ENCODE measurements at places on chromosomes 6 and 20.
A peak's percentile ranks its signal among the peaks of the same experiment; 100 is the strongest.

- DNase-seq, result no peak
Measured at GRCh38 chr20:24816431-24816830, 132.6 kb upstream of the CST7 start.

GRCh38 chr6:6058054-6058444 lies 51.3 kb upstream of the NRN1 start:
- no peak for DNase-seq

DNA sequence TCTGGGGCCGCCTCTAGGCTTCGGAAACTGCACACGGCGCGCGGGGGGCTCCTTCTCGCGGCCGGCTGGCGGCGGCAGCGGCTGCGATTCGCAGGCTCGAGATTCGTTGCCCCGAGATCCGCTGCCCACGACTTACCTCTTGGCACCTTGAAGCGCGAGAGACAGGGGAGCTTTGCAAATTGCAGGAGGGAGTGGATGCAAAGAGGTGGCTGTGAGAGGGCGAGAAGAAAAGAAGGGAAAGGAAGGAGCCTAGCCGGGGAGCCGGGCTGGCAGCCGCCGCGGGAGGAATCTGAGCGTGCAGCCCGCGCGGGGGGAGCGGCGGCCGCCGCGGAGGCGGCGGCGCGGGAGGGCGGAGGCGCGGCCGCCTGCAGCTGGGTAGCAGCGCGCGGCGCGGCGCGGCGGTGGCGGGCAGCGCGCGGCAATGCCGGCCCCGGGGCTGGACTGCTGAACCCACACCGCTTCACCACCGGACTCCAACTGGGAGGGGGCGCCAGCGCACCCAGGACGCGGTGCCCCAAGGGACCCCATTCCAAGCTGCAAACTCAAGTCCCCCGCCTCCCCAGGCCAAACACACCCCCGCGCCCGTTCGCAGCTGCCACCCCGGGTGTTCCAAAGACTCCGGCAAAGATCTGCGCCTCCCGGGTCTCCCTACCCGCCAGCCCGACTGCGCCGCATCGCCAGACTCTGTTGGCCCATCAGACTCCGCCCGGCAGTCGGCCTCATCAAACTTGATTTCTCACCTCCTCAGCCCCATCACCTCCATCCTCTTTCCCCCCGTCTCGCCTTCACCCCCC lies 44.2 kb upstream of the SUPT3H start:
- peak; percentile 70 for DNase-seq

- no peak for DNase-seq
Measured at GRCh38 chr20:5608442-5609161, 141.6 kb upstream of the SHLD1 start.

- DNase-seq, result no peak
Measured at GRCh38 chr6:24959319-24959718, 23.6 kb upstream of the RIPOR2 start.

GRCh38 chr6:63649847-63650265 lies 14.3 kb downstream of the PHF3 start:
- DNase-seq, result no peak

GRCh38 chr6:87671555-87672029 lies 30.4 kb downstream of the AKIRIN2 start:
- DNase-seq, result no peak

DNA sequence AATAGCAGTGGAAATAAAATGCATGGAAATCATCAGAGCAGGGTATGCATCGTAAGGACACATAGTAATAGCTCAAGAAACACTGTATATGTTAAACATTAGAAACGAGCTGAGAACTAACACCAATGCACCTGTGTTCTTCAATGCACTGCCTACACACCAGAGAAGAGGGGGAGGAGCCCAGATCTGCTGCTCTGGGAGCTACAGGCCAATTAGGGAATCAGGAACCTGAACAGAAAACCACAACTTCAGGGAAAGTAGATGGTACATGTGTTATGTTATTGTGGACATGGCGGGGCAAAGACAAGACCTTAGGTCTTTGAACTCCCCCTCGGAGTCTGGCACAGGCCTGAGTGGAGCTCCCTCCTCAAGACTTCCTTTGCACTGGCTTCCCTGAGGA lies 39.7 kb downstream of the RIPOR3 start:
- no peak for DNase-seq

DNA sequence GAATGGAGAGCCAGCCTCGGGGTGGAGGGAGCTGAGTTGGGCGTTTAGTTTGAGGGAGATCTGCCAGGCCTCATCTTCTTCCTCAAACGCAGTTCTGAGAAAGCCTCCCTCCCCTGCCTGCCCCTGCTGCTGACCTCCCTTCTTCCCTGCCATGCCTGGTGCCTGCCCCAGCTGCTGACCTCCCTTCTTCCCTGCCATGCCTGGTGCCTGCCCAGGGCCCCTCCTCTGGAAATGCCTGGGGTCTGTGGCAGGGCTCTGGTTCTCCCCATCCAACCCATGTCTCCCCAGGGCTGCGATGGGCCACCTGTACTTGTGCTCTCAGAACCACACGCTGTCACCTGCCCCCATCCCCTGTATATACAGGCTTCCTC lies 114.6 kb downstream of the VEGFA start:
- no peak for DNase-seq

DNA sequence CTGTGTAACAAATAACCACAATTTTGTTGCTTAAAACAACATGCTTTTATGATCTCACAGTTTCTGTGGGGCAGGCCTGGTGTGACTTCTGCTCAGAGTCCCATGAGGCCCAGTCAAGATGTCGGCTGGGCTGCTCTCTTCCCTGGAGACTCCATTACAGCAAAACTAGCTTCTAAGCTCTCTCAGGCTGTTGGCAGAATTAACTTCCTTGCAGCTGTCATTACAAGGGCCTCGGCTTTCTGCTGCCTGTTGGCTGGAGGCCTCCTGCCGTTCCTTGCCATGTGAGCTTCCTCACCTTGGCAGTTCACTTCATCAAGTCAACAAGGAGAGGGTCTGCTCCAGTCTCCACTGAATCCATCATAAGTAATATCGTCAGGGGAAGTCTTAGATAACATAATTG lies 659.2 kb downstream of the PRKN start:
- DNase-seq, result no peak

GRCh38 chr6:134539865-134540323 lies 222.0 kb upstream of the SGK1 start:
- DNase-seq, result no peak

GRCh38 chr6:155077784-155078183 lies 82.7 kb downstream of the TIAM2 start:
- DNase-seq, result no peak

GRCh38 chr6:67854098-67854497 lies 781.0 kb upstream of the ADGRB3 start:
- DNase-seq, result no peak

DNA sequence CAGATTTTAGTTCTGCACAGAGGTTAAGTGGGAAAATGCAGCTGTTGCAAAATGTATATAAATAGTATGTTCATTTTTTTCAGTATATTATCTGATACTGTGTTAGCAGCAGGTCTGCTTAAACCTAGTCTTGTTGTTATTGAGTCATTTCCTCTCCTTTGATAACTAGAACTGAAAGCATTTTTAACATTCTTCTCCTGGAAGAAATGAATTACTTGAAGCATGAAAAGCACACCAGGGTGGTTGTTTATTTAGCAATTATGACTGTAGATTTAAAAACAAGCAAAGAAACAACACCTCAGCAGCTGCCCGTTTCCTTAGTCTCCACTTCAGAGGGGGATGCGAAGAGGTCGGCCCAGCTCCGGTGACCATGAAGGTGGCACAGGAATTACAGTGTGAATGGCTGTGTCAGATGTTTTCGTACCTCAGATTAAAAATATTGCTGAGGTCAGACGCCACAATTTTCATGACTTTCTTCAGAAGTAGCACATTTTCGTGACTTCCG lies 53.5 kb downstream of the GOPC start:
- DNase-seq, result no peak

- no peak for DNase-seq
Measured at GRCh38 chr6:163335671-163336545, 78.6 kb upstream of the QKI start.

- DNase-seq, result no peak
Measured at GRCh38 chr6:121780325-121781321, 345.2 kb downstream of the GJA1 start.

DNA sequence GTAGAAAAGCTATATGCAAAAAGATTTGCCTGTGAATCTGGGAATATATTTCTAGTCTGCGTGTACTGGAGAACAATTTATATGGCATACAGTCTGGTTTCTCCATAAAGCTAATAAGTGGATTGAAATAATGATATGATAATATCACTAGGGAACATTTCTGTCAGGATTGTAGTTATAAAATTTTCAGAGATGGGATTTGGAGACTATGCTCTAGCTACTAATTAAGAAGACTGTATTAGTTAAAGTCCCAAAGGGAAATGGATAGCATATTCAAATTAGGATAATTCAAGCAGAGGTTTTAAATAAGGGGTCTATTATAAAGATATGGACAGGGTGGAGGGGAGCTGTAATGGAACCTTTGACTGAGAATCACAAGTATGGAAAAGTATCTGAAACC lies 7.2 kb upstream of the STX11 start:
- no peak for DNase-seq

GRCh38 chr6:134345789-134346188 lies 27.9 kb upstream of the SGK1 start:
- no peak for DNase-seq

DNA sequence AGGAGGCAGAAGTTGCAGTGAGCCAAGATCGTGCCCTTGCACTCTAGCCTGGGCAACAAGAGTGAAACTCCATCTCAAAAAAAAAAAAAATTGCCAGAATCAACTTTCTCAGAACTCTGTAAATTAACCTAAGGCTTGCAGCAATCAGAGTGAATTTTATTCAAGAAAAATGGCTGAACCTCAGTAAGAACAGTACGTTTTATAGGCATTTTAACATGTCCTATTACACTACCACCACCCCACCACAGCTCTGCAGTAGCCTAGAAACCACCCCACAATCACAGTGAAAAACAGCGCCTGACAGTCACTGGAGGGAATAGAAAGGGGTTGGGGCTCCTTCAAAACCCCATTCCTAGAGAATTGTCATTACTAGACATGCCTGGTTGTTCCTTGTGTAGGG lies 16.4 kb upstream of the BTN1A1 start:
- no peak for DNase-seq

GRCh38 chr20:47784599-47785310 lies 526 bp downstream of the SULF2 start:
- no peak for DNase-seq

- DNase-seq, result no peak
Measured at GRCh38 chr6:82893889-82894652, 171.6 kb downstream of the UBE3D start.

DNA sequence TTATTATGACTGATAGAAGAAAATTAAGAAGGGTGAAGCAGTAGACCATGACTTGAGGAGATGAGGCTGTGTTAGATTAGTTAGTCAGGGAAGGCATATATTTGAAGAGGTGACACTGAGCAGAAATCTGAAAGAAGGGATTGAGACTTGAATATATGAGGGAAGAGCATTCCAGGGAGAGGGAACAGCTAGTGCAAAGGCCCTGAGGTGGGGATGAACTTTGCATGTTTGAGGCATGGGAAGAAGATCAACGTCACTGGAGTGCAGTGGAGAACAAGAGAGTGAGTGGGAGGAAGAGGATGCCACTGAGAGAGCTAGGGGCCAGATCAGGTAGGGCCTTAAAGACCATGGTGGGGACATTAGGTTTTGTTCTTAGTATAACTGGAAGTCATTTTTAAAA lies 119.0 kb downstream of the ZDHHC14 start:
- DNase-seq, result no peak

- no peak for DNase-seq
Measured at GRCh38 chr6:106666282-106667021, 37.1 kb downstream of the QRSL1 start.

DNA sequence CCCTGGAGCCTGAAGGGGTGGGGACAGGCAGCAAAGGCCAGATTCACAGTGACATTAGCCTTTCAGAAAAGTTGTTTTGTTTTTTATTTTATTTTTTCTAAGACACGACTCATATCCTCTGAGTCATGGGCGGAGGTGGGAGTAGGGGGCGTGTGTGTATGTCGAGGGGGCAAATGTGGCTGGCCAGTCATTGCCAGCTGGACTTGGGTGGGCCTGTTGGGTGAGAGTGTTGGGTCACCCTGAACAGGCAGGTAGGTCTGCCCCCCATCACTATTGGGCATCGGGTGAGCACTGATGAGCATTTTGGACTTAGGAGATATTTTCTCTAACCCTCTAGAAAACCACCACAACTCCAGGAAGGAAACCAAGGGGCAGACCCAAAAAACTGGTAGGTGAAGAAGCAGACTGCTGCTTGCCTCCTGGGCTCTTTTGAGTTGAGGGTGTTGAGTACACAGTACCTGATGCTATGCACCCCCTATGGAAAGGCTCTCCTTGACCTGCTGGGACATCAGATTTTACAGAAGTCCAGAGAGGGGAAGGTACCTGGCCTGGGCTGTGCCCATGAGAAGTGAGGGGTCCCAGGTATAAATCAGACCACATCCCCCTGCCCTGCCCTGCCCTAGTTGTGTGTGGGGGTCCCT lies 5.6 kb downstream of the SMIM29 start:
- DNase-seq, result no peak

DNA sequence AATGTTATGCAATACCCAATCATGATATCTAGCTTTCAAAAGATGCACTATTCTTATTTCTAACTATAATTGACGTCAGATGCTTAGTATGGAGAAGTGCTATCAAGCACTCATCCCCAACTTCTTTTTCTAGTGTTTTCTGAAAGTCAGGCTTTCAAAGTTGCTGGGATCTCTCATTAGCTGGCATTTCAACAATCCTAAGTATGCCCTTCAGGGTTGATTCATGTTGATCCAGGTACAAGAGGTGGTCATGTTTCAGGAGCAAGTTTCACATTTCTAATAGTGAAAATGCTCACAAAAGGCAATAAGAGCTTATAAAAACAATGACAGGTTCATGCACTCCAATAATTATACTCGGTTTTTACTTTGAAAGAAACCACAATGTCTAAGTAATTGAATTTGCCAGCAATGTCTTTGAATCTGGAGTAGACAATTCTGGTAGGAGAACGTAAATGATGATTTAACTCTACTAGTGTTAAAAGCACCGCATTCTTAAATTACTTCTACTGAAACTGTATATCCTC lies 193.7 kb upstream of the KHDRBS2 start:
- no peak for DNase-seq

- no peak for DNase-seq
Measured at GRCh38 chr6:130359736-130360135, 6.1 kb upstream of the TMEM200A start.

DNA sequence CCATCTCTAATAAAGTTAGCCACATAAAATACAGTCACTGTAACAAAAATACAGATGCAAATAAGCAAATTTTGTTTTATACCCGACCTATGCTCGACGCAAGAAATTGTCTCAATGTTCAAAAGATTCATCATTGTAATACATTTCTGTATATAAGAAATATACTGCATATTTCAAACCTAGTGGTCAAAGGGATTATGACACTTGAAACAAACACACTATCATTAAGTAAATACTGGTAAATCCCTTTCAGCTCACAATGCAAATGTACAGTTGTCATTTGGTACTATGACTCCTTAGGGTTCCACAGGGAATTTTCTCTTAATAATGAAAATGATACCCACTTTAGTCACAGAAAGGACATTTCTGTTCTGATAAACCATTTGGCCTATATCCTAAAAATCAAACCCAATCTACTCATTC lies 2.2 kb downstream of the HIVEP2 start:
- DNase-seq, result no peak

- DNase-seq, result no peak
Measured at GRCh38 chr6:13865141-13865540, 50.8 kb upstream of the MCUR1 start.

All from stimulated activated naive CD8-positive, alpha-beta T cell treated with anti-CD3 and anti-CD28 coated beads, Interleukin-15, Interleukin-2, amounts not matched to agents 100 U/mL and 50 U/mL, for 24 hours (primary cell).